ENCODE measurements at places on chromosomes 12 and 14.

- no peak for DNase-seq
These were observed 407.9 kb upstream of the ATXN7L3B start for GRCh38 chr12:74129702-74130101.

- no peak for DNase-seq
These were observed 13.9 kb upstream of the PPP1CC start for GRCh38 chr12:110756611-110757010.

GRCh38 chr12:12035229-12035628 is 35.5 kb upstream of the BCL2L14 start:
- DNase-seq, result no peak

DNA sequence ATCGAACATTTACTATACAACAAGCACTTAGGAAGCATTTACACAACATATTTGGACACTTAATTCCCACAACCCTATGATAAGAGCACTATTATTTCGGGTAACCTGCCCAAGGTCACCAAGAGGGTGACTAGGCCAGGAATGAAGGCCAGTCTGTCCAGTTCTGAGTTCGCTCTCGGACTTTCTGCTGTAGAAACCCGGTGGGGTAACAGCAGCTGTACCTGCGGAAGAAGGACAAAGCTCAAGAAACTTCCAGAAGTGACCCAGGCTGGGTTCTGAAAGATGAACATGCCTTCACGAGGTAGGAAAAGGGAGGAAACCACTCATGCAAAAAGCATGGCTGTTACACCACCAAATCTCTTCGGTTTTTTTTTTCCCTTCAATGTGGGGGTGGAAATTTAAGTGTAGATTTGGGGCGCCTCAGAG is 10.8 kb downstream of the PLA2G1B start:
- no peak for DNase-seq

GRCh38 chr12:121297435-121297991 is 1.0 kb upstream of the CAMKK2 start:
- peak; percentile 55 for DNase-seq

GRCh38 chr12:21566223-21566906 is 38.3 kb downstream of the GYS2 start:
- DNase-seq, result no peak

DNA sequence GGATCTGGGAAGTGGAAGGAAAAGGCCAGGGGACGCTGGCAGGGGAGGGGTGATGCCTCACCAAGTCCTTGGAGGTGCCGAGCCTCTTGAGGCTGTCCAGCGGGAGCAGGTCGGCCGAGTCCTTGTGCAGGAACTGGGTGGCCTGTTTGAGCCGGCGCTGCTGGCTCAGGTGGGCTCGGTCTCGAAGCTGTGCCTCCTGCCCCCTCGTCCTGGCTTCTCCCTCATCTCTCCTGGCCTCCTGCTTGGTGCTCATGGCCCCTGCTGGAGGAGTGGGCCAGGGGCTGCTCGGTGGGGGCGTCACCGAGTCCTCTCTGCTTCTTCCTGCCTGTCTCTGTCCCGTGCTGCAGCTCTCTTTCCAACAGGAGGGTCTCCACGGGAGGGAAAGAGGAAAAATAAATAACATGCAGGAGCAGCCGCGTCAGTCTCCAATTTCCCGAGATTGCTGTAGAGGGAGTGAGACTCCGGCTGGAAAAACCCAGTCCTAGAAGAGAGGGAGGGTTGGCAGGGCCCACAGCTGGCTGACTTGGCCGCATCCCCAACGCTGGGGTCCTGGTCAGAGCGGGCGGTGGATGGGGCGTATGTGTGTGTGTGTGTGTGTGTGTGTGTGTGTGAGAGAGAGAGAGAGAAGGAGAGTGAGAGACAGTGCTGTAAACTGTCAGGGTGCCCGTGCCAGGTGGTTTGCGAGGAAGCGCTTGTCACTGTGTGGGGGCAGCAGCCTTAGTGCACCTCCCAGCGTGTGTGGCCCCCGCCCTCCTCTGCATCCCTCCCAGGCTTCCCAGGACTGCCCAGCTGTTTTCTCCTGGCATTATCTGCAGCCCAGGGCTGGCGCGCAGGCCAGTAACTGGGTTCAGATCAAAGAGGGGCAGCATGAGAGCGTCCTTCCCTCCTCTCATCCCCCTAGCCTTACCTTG is at the start of gene NRIP2:
Gene NRIP2, minus strand, starts transcription at position 455 of the 911 bp plus-strand sequence. Its CDS starts 52 bp downstream, at position 403.
- DNase-seq, result no peak

- DNase-seq, result no peak
These were observed 13.8 kb downstream of the SLC41A2 start for GRCh38 chr12:104944252-104944651.

- no peak for DNase-seq
These were observed 1123.0 kb downstream of the VRK1 start for GRCh38 chr14:97920201-97920600.

DNA sequence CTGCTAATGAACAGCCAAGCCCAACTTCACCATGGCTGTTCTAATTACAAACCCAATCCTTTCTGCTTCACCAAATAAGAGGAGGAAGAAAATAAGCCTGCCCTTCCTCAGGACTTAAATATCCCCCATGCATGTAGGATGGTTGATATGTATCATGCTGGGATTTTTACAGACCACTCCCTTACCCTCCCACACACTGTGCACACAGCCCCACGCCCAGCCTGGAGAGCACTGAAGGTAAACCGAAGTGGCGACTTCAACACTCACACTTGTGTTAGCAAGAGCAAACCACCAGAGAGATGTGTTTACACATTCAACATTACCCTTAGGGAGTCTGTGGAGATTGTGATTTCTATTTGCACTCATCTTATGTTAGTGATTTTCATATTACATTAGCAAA is 241.2 kb downstream of the EGLN3 start:
- no peak for DNase-seq

- DNase-seq, result no peak
These were observed 220.6 kb upstream of the OR4E1 start for GRCh38 chr14:21894003-21894897.

GRCh38 chr12:46659032-46659650 is 166.7 kb downstream of the SLC38A4 start:
- no peak for DNase-seq

GRCh38 chr12:102992720-102993119 is 35.2 kb downstream of the ASCL1 start:
- no peak for DNase-seq

GRCh38 chr14:23033801-23034497 is 751 bp downstream of the PSMB5 start:
- peak; percentile 9 for DNase-seq

- peak; percentile 86 for DNase-seq
These were observed 17.6 kb upstream of the RNASE3 start for GRCh38 chr14:20873370-20874177.

DNA sequence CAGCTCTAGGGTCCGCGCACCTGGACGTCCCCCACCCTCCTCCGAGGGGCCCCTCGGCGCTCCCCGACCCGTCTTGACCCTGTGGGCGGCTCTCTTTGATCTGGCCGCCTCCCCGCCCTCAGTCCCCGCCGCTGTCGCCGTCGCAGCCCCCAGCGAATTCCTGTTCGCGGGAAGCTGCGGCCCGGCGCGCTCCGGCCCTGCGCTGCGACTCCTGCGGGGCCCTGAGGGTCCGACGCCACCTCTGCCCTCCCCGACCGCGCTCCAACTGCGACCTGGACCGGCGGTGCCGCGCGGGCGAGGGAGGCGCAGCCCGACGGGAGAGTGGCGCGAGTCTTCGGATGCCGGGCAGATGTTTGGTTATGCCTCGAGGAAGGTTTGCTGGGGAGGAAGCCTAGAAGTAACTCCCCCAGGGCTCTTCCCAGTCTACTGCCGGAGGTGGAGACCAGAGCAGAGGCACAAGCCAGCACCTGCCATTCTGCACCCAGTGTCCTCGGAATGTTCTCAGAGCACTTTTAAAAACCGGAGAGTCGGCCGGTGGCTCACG is 440 bp upstream of the ISM2 start:
- DNase-seq, result no peak

- DNase-seq, result no peak
These were observed 118.3 kb downstream of the SLC25A21 start for GRCh38 chr14:37054144-37054543.

GRCh38 chr12:96850676-96851075 is 56.4 kb upstream of the NEDD1 start:
- no peak for DNase-seq

DNA sequence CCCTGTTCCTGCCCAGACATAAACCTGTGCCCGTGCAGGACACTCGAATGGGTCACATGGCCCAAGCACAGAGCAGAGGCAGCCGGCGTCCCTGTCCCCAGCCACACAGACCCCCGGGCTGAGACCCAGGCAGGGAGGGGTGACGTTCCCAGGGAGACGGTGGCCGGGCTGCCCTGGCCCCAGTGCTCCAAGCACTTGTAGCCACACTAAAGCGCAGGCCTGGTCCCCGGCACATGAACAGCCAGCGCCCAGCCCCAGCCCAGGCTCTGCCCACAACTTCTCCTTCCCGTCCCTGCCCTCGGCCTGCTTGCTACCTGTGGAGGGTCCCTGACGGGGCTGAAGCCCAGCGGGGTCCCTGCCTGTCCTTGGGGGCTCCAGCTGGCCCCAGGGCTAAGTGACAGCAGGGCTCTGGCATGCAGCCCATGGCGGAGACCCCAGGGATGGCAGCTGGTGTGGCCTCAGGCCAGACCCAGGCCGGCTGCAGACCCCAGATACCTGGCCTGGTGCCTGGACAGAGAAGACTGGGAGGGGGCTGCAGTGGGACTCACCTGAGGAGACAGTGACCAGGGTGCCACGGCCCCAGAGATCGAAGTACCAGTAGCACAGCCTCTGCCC is 338.4 kb downstream of the TMEM121 start:
- DNase-seq, result no peak

GRCh38 chr14:69133206-69134125 is 19.5 kb downstream of the DCAF5 start:
- no peak for DNase-seq

- DNase-seq, result no peak
These were observed 304.8 kb upstream of the ATP2B1 start for GRCh38 chr12:90013409-90013808.

- DNase-seq, result peak; percentile 41
These were observed 58.1 kb downstream of the IFT81 start for GRCh38 chr12:110182281-110182680.

GRCh38 chr12:83615152-83615551 is 928.4 kb downstream of the TMTC2 start:
- DNase-seq, result no peak

- DNase-seq, result no peak
These were observed 70.1 kb downstream of the GSC start for GRCh38 chr14:94699831-94700230.

- peak; percentile 62 for DNase-seq
These were observed 13.7 kb upstream of the TCTN1 start for GRCh38 chr12:110600254-110600653.

DNA sequence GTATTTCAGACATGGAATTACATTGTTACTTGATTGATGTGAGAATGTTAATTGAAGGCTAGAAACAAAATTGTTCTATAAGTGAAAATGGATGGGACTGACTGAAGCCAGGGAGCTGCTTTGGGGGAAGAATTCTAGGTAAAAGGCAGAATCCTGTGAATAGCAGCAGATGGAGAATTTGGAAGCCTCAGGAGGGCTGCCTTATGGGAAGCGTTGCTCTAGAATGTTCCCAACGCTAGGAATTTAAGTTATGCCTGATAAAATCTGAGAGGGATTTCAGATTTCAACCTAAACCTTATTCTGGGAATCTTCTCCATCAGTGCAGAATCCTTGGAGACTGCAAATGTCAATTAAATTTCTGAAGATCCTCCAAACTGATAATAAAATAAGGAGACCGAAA is 858.2 kb upstream of the FLRT2 start:
- DNase-seq, result no peak

GRCh38 chr12:131591136-131591535 is 119.8 kb upstream of the SFSWAP start:
- DNase-seq, result no peak

DNA sequence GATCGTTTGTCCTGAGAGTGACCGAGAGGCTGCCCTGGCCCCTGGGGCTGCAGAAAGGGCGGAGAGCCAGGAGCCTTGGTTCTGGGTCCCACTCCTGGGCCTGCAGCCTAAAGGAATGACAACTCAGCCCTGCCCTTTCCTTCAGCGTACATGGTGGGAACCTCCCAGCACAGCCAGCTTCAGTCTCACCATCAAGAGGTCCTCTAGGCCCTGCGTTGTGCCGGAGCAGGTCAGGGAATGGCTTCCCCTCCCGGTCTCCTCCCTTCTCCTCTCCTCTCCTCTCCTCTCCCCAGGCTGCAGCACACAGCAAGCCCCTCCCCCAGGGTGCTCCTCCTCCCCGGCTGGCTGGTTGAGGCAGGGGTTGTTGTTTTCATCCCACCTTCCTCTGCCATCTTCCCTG is 44.6 kb upstream of the TUNAR start:
- DNase-seq, result no peak

- no peak for DNase-seq
These were observed 42.7 kb upstream of the CRACR2A start for GRCh38 chr12:3795492-3796133.

- DNase-seq, result no peak
These were observed 448.2 kb downstream of the NRXN3 start for GRCh38 chr14:78618368-78618767.

DNA sequence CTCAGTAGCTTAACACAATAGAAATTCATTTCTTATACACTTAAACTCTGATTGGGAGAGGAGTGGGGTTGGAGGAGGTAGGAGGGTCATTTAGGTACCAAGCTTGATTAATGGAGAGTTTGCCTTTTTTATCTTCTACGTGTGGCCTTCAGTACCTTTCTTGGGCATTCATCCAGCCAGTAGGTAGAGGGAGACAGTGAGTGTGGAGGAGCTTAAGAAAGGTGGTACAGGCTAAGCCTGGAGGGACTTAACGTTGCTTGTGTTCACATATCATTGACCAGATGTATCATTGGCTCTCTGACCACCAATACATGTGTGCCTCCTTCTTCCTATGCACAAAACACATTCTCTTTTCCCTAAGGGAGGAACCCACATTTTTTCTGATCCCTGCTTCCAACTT is 232.9 kb upstream of the CRY1 start:
- DNase-seq, result no peak

- no peak for DNase-seq
These were observed 30.1 kb upstream of the FRMD6 start for GRCh38 chr14:51621654-51622053.

DNA sequence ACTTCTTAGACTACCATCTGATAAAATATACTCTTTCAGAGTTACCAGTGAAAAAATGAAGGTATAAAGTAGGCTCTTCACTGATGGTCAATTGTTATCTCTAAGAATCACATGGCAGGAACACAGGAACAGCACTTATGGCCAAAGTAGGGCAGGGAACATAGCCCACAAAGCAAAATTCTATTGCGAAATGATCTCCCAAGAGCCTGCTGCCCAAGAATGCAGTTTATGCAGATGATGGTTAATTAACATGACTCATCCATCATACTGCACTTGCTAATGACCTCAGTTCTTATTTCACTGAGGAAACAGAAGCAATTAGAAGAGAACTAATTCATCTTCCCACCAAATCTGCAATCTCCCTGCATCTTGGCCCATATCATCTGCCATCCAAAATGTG is 133.8 kb downstream of the SLC2A13 start:
- DNase-seq, result no peak

DNA sequence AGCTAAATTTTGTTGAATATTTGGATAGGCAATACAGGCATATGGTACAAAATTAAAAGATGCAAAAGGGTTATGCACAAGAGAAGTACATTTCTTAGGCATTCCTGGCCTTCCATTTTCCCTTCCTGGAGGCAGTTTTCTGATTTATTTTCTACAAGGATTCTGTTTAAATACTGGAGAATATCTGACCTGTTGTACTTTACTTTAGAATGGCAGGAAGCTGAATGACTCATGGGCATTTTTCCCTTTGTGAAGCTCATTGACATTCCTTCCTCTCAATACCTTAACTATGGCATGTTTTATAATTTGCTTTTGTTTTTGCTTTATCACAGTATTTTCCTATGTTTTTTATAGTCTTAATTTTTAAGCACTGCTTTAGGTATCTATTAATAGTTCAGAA is 62.7 kb downstream of the RCOR1 start:
- no peak for DNase-seq

- DNase-seq, result no peak
These were observed 251.0 kb downstream of the FBXL14 start for GRCh38 chr12:1343422-1343821.

- no peak for DNase-seq
These were observed 10.0 kb upstream of the C14orf132 start for GRCh38 chr14:96029089-96029645.
